ENCODE measurements at places on chromosomes 5 and 9. TPM values are rescaled to one million over a fixed set of nuclear protein-coding genes. Genes with fewer than 3 reads are reported as not detected.

FAXDC2 gene
- 15.0 TPM for total RNA-seq

DOCK8 gene
- total RNA-seq, result 65.8 TPM

PCDHB3 gene
- 1.1 TPM for total RNA-seq

ARAP3 gene
- total RNA-seq, result 39.2 TPM

ARSI gene
- total RNA-seq, result 0.65 TPM

MSMP gene
- total RNA-seq, result not detected

SPINK6 gene
- not detected for total RNA-seq
